ENCODE measurements at places on chromosomes 13 and 19.

- no peak for DNase-seq
Observed at GRCh38 chr13:48575031-48575430, 42.2 kb upstream of the RCBTB2 start.

- DNase-seq = no peak
Observed at GRCh38 chr13:33139780-33140535, 123.7 kb downstream of the KL start.

DNA sequence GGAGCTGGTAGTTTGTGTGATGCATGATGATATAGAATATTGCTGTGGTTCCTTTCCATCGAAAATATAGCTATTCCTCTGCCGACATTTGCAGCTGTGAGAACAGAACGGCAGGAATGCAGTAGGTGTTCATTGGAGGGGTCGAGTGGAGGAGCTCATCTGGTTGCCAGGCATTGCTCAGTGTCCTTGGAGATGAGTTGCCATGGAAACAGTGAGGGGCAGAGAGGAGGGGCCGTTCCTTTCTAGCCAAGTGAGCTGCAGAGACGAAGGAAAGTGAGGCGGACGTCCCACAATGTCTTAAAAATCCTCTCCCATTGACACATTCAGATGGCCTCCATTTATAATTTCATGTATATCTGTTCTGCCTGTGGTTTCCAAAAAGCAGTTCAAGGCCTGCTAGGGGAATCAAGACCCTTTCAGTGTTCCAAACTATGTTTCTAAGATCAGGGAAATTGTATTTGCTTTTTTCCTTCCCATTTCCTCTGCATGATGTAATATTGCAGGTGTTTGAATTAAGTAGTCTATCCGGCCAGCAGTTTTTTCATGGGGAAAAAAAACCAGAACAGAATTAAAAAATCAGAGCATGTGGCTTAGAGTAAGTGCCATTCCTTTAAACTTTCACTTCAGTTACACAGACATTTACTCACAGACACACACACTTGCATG, 41.2 kb upstream of the ZNF835 start:
- DNase-seq = no peak

- no peak for DNase-seq
Observed at GRCh38 chr19:13095393-13095784, 7.3 kb downstream of the LYL1 start.

GRCh38 chr19:1290703-1291651, 5.3 kb downstream of the EFNA2 start:
- no peak for DNase-seq

- no peak for DNase-seq
Observed at GRCh38 chr19:46624958-46625661, at the start of gene PTGIR. TSS of gene PTGIR (minus strand) at chr19:46625089. CDS start at chr19:46624225, 864 bp downstream.

GRCh38 chr19:58434217-58434616, 5.7 kb downstream of the ZNF132 start:
- no peak for DNase-seq

GRCh38 chr13:45365558-45365885, 24.5 kb upstream of the TPT1 start:
- DNase-seq = no peak

- DNase-seq = no peak
Observed at GRCh38 chr19:45005787-45006186, 4.5 kb downstream of the RELB start.

- DNase-seq = no peak
Observed at GRCh38 chr13:60137911-60138560, 25.7 kb downstream of the DIAPH3 start.

- DNase-seq = no peak
Observed at GRCh38 chr13:33606692-33607091, 211.3 kb upstream of the RFC3 start.

DNA sequence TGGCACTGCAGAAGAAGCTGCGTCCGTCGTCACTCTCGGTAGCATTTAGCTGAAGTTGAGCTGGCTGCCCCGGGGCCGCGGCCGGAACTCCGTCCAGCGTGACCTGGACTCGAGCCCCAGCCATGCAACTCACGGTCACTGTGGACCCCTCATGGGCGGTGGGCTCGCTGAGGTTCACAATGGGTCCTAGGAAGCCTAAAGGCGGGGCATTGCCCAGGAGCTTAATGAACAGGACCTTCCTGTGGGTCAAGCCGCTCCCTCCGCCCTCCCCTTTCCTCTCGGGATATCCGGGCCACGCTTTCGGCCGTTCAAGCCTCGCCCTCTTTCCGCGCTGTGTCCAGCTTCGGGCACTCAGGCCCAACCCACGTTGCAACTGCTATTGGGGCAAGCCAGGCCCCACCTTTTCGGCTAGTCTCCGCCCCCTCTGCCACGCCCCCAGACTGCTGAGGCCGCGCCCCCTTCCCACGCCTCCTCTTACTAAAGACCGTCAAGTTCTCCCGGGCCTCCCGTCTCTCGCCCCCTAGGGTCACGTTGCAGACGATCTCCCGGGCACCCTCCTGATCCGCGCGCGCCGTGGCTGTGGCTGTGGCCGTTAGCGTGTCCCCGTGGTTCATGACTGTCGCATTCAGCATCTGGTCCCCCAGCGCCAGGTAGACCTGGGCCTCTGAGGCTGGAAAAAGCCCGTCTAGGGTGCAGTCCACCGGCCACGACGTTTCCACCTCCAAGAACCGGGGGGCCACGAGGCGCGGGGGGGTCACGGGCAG, 1.4 kb upstream of the RAVER1 start:
- no peak for DNase-seq

DNA sequence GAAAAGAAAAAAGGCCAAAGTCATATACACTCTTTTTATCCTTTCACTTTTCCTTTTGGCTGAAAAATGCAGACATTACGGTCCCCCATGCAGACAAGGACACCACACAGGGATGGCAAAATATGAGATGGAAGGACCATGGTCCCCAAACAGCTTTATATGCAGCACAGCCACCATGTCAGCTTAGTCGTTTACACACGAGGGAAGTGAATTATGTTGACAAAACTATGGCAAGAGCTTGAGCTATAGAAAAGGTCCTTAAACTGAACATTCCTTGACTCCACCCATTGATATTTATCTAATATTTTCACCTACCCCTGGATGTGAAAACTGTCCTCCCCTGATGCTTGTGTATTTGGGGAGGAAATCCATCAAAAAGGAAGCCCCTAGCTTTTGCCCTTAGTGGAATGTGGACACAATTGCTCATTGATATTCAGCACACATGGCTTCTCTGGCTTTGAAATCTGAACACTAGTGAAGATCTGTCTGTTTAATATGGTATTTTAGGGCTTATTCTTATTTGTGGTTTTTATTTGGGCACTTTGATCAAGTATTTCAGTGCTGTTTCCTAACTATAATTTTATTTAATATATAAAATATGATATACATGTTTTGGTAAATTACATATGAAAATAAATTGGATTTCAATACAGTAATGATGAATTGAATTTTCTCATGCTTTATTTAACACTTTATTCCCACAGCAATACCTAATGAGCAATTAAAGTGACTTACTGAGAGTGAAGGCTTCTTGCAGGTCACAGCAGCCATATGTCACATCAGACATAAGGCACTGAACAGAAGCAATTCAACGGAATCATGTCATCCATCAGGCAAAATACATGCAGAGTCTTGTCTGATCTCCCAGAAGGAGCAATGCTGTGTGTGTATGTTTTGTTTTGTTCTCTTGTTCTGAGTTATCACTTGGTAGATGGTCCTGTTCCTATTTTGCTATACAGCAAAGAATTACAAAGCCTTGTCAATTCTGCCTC, 6.8 kb upstream of the GTF2F2 start:
- DNase-seq = no peak

GRCh38 chr19:48595833-48596232, 10.7 kb upstream of the SPACA4 start:
- no peak for DNase-seq

DNA sequence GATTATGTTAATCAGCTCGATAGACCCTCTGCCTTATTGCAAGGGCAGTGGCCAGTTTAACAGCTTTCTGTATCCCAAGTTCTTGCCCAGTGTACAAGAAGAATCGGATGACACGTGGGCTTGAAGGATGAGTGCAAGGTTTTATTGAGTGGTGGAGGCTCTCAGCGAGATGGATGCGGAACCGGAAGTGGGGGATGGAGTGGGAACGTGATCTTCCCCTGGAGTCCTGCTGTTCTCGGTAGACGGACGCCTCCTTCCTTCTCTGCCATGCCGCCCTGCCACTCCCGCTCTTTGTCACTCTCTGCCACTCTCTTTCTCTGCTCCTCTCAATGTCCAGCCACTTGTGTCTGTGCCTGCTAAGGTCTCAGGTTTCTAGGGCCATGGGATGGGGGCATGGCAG, 21.0 kb downstream of the RFXAP start:
- DNase-seq = no peak

DNA sequence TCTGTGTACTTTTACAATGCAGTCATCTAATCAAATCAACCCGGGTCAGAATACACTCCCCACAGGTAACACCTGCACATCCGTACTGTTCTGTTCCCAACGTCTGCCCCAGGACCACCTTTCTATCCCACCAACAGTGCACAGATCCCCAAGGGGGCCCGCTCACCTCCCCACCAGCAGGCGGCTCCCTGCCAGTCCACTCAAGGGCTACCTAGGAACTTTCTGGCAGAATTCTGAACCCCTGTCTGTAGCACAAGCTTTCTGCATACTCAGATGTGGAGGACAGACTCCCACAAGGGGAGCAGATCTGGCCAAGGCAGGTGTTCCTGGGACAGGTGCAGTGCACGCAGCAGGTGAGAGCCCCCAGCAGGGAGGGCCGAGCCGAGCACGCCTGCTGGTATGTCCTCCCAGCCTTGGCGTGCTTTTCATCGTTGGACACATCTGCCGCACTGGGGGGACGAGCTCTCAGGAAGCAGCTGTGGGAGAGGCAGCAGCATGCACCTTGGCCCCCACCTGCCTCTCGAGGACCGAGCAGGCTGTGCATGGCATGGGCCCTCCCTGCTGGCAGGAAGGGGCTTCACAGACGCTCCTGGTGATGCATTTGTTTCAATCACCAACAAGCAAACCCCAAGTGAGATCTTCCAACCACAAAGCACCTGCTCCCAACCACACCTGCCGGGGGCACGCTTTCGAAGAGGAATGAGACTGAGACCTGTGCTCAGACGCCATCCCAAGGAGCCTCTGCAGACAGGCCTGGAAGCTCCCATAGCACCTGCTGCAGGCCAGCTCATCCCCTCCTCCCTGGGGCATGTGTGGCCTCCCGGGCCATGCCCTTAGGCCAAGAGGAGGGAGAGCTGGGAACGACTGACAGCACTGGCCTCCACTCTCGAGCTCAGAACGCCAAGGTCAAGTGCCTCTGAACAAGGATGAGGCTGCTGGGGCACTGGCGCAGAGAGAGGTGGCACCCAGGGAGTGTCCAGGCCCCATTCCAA, 35.9 kb downstream of the RAB20 start:
- DNase-seq = no peak

DNA sequence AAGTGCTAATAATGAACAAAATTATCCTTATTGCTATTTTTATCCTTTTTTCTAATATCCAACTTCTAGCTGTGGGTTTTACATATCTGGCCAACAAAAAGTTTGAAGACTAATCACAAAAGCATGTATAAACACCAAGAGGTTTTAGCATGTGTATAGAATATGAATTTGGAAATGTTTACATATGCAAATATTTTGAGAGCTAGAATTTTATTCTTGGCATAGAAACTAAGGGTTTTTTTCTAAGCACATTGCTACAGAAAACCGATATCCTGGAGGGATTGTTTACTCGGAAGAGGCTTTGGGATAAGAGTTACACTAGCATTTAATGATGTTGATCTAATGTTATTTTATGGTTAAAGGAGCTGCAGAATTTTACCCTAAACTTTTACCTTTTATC, 392.1 kb downstream of the EFNB2 start:
- DNase-seq = no peak

- DNase-seq = no peak
Observed at GRCh38 chr19:11554160-11554559, 4.9 kb downstream of the ELOF1 start.

DNA sequence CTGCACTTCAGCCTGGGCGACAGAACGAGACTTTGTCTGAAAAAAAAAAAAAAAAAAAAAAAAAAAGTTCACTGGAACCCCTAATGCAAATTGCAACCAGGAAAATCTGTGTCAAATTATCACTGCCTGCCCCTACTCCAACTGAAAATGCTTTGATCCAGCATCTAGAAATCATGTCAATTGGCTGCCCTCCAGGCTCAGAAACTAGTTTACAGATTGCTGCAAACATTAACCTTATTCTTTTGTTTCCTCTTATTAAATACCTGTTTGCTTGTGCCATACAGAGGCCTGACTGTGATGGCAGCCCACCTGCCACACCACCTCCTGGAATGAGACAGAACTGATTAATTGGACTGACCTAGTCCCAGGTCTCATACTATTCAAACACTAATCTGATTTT, 18.6 kb upstream of the AKT2 start:
- DNase-seq = no peak

DNA sequence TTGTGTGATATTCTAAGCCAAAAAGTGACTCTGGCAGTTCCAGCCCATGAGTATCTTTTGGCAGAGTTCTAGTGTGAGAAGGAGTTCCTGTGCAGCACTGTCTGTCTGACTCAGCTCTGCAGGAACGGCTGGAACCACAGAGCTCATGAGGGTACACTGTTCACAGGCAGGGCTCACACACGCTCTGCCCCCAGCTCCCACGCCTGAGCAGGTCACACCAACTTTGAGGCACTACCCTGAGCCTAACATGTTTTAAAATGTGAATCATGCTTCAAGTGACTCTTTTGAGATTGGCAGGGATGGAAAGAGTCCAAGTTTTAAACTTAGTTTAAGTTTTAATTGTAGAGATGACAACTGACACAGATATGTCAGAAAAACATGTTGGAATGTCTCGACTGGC, 1203.3 kb downstream of the UQCRFS1 start:
- no peak for DNase-seq

- DNase-seq = no peak
Observed at GRCh38 chr13:99766641-99767045, 204.9 kb downstream of the ZIC5 start.

- DNase-seq = no peak
Observed at GRCh38 chr19:38478273-38478971, 44.9 kb downstream of the RYR1 start.

GRCh38 chr19:326871-327270, 17.7 kb downstream of the MIER2 start:
- DNase-seq = no peak
